Keratinocyte (primary cell): ENCODE measurements at places on chromosomes 2 and 18. TPM values are rescaled to one million over a fixed set of nuclear protein-coding genes. Genes with fewer than 3 reads are reported as not detected.

- no peak for DNase-seq
Measured at GRCh38 chr2:217074576-217075255, 214.9 kb upstream of the TNP1 start.

DNA sequence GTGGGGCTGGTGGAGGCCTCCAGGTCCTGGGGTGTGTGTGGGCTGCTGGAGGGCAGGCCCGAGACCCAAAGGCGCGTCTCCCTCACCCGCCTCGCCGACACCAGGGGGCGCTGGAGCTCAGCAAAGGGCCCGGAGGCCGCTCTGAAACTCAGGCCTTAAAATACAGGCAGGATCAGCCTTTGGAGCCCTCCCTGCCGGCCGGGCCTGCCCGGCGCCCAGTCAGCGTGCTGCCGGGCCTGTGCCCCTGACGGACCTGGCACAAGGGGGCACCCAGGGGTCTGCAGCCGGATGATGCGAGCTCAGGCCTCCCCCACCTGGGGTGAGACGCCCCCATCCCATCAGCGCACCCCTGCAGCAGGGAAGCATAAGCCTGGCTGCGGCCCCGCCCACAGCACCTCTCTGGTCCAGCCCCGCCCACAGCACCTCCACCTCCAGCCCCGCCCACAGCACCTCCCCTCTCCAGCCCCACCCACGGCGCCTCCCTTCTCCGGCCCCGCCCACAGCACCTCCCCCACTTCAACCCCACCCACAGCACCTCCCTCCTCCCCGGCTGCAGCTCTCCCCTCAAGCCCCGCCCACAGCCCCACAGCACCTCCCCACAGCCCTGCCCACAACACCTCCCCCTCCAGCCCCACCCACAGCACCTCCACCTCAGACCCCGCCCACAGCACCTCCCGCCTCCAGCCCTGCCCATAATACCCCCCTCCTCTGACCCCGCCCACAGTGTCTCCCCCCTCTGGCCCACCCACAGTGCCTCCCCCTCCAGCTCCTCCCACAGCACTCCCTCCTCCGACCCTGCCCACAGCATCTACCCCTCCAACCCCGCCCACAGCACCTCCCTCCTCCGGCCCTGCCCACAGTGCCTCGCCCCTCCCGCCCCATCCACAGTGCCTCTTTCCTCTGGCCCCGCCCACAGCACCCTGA is 92.8 kb upstream of the OTOS start:
- DNase-seq = peak; percentile 85

- no peak for DNase-seq
Measured at GRCh38 chr2:101328474-101329007, 20.0 kb upstream of the RNF149 start.

DNA sequence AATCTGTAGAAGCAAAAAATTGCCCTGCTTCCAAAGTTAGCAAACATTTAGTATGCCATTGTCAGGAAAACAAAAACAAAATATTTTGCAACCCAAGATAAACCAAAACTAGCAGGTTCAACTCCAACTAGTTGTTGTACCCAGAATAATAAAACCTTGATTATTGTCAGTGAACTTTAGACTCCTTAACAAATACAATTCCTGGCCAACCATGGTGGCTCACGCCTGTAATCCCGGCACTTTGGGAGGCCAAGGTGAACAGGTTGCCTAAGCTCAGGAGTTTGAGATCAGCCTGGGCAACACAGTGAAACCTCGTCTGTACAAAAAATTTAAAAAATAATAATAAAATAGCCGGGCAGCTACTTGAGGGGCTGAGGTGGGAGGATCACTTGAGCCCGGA is 87.5 kb upstream of the MSH2 start:
- DNase-seq = no peak

DNA sequence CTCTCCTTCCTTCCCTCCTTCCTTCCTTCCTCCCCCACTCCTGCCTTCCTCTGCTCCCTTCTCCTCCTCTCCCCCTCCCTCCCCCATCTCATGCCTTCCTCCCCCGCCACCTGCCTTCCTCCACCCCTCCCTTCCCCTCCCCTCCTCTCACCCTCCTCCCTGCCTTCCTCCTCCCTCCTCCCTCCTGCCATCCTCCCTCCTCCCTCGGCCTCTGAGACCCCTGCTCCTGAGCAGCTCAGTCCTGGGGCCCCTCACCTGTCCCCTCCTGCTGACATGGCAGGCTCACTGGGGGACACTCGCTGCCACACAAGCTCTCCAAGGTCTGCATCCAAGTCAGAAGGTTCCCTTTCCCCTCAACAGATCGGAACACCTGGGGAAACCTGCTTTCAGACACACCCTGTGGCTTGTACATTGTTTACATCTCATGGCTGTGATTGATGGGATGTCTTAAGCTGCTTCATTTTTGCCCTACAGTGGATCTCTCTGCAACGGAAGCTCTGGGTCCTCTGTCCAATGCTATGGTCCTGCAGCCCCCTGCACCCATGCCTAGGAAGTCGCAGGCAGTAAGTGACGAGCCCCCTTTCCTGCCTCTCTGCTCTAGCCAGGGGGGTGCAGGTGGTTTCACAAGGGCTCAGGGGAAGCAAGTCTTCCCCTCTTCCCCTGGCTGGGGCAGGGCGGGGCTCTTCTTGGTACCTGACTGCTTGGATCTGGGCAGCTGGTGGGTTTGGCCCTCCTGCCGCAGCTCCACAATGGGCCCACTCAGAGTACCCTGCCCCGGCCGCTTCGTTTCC is 22.9 kb downstream of the ITGB1BP1 start:
- no peak for DNase-seq

DNA sequence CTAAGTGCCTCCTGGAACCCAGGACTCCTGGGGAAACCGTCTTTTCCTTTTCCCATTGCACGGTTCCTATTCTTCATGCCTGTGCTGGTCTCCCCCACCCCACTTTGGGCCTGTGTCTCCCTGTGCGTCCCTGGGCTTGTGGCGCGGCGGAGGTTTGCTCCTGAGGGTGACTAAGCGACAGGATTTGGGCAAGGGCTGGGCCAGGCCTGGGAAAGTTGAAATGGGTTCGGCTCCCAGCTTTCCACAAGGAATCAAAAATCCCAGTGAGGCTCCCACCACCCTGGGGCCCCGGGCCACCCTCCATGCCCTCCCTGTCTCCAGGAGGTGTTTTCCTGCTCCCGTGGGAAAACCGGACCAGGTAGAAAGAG is 197.6 kb downstream of the NDUFA10 start:
- DNase-seq = no peak

DNA sequence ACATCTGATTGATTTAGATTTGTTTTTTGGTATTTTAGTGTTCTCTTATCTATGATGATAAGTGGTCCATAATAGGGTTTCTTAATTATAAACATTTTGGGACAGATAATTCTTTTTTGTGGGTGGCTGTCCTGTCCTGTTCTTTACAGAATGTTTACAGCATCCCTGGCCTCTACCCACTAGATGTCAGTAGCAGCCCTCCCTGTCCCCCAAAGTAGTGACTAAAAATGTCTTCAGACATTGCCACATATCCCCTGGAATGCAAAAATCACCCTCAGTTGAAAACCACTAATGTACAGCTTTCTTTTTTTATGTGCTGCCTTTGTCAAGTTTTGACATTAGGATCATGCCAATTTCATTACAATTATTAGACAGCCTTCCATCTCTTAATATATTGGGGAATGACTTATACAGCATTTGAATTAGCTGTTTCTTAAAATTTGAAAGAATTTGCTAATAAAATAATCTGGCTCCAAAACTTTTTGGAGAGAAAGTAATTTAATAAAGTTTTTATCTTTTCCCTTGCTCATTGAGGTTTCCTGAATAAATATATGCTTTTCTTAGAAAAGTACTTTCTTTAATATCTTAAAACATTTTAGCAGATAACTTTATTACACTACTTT is 19.5 kb downstream of the WIPF1 start:
- DNase-seq = no peak

DNA sequence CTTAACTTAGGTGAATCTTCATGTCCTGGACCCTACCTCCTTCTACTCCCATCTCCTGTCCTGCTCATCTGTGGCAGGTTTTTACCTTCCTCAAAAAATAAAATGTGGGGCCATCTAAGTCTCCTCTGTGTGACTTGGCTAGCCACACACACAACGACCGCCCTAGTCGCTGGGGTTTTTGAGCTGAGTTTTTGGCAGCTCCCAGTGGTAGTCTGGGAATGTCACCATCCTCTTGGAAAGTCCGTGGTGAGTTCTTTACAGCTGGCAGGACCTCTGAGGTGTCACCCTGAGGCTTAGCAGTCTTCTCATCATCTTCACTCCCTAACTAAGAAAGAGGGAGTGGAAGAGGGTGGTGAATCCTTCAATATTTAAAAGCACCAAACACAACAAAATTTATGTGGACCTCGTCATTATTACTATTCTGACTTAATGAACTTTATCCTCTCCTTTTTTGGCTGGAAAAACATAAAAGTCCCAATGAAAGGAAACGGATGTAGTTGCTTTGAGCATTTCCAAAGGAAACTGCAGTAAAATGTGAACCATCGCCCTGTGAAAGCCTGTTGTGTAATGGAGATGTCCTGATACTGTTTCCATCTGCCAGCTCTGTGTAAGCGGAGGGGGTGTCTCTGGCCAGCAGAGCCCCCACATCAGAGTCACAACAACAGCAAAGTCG is 78.6 kb downstream of the VAPA start:
- DNase-seq = no peak

- DNase-seq = no peak
Measured at GRCh38 chr2:191478799-191479679, 198.9 kb upstream of the NABP1 start.

GRCh38 chr2:51620796-51621195 is 588.9 kb upstream of the NRXN1 start:
- no peak for DNase-seq

DNA sequence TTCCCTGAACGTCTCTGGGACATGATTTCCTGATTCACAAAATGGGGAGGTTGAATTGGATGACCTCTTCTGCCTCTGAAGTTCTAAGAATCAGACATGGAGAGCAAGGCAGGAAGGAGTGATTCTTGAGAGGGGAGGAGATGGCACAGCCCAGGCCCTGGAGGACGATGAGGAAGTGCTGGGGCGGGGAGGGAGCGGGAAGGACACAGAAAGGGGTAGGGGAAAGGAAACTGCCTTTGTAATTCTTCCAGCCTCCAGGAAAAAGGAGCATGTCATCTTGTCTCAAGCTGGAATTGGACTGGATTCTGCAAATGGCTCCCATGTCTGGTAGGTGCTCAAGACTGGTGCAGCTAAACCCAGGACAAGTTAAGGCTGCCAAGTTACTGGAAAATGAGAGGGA is 97.0 kb upstream of the NCK2 start:
- no peak for DNase-seq

DNA sequence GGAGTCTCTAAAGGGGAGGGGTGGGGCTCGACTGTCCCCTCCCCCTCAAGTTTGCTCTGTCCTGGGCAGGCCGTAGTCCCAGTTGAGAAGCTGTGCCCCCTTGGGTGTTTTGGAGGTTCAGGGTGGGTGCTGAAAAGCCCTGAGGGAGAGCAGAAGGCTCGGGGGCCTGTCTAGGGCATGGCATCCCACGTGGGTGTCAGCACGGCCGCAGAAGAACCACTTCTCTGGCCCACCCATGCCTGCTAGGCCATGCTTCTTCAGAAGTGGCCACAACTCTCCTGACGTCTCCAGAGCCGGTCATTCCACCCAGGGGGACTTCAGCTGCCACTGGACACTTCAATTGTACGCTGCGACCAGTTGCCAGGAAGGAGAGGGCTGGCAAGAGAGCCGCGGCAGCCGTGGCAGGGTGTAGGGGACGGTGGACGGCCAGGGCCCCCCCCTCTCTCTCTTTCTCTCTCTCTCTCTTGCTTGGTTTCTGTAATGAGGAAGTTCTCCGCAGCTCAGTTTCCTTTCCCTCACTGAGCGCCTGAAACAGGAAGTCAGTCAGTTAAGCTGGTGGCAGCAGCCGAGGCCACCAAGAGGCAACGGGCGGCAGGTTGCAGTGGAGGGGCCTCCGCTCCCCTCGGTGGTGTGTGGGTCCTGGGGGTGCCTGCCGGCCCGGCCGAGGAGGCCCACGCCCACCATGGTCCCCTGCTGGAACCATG is at the start of gene INPP5D:
Gene INPP5D (plus strand): TSS at position 546 of the 704 bp plus-strand sequence. CDS start 137 bp downstream, at position 683.
- DNase-seq = no peak

DNA sequence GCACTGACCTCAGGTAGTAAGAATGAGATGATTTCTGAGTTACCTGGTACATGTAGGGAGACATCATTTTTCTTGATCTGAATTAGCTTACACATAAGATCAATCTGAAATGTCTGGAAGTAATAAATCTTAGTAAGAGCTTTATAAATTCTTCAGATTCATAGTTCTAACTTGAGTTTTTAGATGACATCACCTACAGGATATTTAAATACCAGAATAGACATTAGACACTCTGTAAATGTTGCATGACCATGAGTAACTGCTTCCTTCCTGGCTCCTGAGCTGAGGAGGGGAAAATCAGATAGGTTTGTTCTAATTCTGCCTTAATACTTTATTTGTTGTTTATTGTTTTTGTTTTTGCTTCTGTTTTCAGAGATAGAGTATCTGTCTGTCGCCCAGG is 181.8 kb downstream of the PHLPP1 start:
- DNase-seq = no peak

DNA sequence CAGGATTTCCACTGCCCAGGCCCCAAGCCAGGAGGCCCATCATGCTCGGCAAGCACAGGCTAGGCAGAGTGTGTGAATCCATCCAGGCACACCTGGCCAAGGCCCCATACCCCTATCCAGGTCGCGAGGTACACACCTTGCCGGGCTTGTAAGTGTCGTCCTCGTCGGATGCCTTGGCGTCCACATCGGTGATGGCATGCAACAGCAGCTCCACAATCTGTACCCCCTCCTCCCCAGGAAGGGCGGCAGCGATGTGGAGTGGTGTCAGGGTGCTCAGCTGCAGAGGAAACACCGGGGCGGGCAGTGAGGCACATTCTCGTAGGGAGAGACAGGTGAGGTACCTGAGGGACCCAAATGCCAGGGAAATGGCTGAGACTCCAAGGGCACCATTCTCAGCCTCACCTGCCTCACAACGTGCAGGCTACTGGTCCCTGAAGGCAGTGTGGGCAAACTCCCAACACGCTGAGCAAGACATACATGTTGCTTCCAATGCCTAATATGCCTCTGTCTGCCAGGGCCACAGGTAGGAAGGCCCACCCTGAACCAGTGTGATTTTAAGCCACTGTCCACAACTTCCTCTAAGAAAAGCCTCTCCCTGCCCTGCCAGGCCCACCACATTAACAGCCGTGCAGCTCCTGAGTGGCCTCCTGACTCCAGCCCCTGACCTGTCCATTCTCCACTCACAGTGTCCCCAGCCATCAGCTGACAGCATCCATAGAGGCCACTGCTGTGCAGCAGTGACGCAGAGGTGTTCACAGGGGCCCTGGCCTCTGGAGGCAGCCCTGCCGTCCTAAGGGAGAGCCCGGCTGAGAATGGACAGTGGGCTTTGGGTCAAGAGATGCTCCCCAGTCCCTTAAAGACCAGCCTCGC is 44.9 kb downstream of the ANKMY1 start:
- DNase-seq = no peak

The NT5C1B gene
- not detected in 3 replicates for polyA plus RNA-seq

The PROM2 gene
- 11.4 to 21.2 TPM (median 16.8 TPM) in 3 replicates for polyA plus RNA-seq

The PDE6D gene
- polyA plus RNA-seq = 24.5 to 33.6 TPM (median 31.6 TPM) in 3 replicates

The CHRNA1 gene
- 0.05 TPM in 1 of 3 replicates, not detected in the others for polyA plus RNA-seq

The TRIM54 gene
- not detected in 3 replicates for polyA plus RNA-seq

The FARP2 gene
- 34.8 to 40.0 TPM (median 39.3 TPM) in 3 replicates for polyA plus RNA-seq

The GKN2 gene
- polyA plus RNA-seq = 0.08 TPM in 1 of 3 replicates, not detected in the others

The VPS4B gene
- polyA plus RNA-seq = 45.7 to 65.3 TPM (median 54.9 TPM) in 3 replicates

The SATB2 gene
- polyA plus RNA-seq = 1.4 to 1.5 TPM (median 1.4 TPM) in 3 replicates

The SIX3 gene
- polyA plus RNA-seq = not detected in 3 replicates

The FMNL2 gene
- 38.6 to 62.7 TPM (median 38.9 TPM) in 3 replicates for polyA plus RNA-seq
